ENCODE measurements at places on chromosomes 1 and 21. TPM values are rescaled to one million over a fixed set of nuclear protein-coding genes. Genes with fewer than 3 reads are reported as not detected.

GRCh38 chr1:165383067-165383466 is 26.6 kb upstream of the LMX1A start:
- DNase-seq: no peak

DNA sequence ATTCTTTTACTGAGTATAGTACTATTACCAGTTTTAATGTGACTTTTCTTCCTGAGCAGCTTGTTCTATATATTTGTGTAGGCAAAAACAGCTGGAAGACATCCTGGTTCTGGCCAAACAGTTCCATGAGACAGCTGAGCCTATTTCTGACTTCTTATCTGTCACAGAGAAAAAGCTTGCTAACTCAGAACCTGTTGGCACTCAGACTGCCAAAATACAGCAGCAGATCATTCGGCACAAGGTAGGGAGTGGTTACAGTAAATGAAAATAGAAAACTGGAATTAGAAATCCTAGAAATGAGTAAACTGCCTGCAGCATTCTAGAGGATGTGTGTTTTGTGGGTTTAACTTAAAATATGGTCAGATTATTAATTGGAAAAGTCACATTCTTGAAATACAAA is 64.1 kb upstream of the BMP8A start:
- DNase-seq: no peak

DNA sequence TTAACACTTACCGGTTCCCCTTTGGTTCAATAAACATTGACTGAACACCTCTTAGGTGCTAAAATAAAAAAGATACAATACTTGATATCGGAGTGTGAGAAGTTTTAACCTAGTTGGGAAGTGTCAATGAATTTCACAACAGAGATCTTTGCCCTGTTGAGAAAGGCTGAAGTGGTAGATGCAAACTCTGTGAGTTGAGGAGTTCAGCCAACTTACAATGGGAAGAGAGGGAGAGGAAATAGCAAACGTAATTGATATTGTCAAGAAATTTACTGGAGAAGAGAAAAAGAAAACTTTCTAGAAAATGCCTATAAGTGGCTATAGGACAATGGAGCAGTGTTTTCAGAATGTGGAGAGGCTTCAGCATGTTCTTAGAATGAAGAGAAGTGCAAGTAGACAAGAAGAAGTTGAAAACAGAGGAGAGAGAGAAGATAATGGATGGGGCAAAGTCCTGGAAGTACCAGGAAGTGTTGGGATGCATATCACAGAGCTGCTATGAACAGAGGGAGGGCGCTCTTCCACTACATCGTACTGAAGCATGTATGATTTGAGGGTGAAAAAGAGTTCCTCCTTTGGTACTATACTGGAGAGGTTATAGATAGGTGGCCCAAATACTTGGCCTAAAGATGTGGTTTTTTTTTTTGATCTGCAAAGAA is 48.9 kb downstream of the MEF2D start:
- no peak for DNase-seq

- no peak for DNase-seq
These were observed 32.9 kb downstream of the GPA33 start for GRCh38 chr1:167057241-167057688.

CFAP141 gene
- not detected for total RNA-seq

GRCh38 chr1:221576268-221576667 is 165.6 kb downstream of the DUSP10 start:
- no peak for DNase-seq

SLC30A2 gene
- total RNA-seq: not detected

DNA sequence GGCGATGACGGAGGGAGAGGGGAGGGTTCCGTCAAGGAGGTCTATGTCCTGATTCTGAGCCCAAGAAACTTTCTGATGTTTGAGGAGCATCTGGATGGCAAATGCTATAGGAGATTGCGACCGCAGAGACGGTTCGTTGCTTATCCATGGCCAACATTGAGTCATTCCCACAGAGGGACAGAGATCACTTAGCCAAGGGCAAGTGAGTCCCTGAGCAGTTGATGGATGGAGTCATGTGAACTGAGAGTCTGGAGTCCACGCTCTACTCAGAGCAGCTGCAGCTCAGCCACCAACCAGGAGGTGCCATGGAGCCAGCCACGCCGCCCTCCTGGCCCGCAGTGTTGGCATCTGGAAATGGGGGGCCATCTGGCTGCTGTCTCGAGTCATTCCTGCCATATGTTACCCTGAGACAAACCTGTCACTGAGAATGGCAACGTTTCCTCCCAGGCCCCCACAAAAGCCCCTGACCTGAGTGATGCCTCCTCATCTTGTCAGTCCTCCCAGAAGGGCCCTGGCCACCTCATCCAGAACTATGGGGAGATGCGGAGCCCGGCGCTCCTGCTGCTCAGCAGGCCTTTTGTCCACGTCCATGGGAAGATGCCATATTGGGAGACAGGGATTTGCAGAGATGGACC is 58.6 kb downstream of the ATP5PO start:
- no peak for DNase-seq

DNA sequence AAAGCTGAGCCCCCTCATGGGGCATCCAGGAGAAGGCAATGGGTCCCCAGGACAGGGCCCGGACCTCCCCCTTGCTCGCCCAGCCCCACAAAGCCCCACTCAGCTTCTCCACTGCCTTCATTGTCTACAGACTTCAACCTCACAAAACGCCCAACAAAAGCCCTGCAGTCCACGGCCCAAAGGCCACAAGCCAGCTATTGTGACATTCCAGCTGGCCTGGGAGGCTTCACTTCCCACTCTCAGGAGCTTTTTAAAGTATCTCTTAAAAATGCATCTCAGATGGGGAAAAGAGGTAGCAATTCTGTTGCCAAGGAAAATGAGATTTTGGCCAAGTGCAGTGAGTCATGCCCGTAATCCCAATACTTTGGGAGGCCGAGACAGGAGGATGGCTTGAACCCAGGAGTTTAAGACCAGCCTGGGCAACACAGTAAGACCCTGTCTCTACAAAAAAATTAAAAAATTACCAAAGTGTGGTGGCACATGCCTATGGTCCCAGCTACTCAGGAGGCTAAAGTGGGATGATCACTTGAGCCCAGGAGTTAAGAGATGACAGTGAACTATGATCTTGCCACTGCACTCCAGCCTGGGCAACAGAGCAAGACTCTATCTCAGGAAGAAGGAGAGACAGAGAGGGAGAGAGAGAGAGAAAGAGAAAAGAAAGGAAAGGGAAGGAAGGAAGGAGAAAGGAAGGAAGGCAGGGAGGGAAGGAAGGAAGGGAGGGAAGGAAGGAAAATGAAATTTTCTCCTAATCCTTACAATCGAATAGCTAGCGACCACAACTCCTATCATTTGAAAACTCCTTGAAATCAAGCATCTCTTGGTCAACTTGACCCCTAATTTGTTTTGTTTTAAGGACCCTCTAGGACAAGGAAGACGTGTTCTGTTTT is 31.4 kb upstream of the TARDBP start:
- DNase-seq: no peak

SPRR3 gene
- total RNA-seq: not detected

DNA sequence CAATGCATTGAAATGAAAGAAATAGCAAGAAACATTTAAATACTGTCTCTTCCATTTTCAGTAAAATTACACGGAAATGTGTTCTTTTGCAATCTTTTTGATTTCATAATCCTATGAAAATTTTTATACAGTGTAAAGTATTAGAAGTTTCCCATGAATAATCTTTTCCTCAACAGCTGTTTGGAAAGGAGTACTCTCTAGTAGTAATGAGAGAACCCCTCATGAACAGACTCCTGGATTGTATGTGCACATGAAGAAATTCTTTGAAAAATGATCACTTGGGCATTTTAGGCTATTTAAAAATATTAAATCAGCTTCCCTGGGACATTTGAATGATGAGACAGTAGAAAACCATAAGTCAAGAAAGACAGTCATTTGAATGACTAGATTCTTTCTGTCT is 64.4 kb downstream of the LHX9 start:
- DNase-seq: no peak

MIS18A gene
- 27.5 TPM for total RNA-seq

DNA sequence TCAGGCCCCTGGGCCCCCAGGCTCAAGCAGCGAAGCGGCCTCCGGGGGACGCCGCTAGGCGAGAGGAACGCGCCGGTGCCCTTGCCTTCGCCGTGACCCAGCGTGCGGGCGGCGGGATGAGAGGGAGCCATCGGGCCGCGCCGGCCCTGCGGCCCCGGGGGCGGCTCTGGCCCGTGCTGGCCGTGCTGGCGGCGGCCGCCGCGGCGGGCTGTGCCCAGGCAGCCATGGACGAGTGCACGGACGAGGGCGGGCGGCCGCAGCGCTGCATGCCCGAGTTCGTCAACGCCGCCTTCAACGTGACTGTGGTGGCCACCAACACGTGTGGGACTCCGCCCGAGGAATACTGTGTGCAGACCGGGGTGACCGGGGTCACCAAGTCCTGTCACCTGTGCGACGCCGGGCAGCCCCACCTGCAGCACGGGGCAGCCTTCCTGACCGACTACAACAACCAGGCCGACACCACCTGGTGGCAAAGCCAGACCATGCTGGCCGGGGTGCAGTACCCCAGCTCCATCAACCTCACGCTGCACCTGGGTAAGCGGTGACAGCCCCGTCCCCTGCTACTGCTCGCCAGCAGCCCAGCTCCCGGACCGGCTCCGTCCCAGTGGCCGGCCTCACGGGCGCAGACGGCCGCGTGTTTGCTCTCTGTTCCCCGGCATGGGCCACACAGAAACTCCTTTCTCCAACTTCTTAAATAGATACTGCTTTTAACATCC is 539 bp downstream of the LAMC1 start:
- peak; percentile 4 for DNase-seq

DNA sequence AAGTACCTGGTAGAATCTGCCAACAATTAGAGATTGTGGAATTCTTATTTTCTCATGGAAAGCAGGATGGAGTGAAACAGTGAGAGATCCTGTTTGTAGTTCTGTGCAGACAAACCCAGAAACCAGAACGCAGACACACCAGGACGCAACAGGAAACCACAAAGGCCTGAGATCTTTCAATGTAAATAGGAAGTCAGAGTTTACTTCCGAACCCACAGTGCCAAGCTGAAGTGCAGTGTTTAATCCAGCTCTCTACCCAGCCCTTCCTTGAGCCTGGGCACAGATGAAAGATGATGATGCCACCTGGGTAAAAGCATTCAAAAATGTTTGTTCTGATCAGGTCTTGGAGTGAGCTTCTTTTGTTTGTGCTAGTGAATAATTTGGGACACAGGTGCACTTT is 244.2 kb upstream of the HOOK1 start:
- peak; percentile 37 for DNase-seq

GRCh38 chr1:211643324-211644212 is 31.9 kb downstream of the NEK2 start:
- no peak for DNase-seq

GRCh38 chr1:4792565-4792964 is 138.2 kb downstream of the AJAP1 start:
- DNase-seq: no peak

DNA sequence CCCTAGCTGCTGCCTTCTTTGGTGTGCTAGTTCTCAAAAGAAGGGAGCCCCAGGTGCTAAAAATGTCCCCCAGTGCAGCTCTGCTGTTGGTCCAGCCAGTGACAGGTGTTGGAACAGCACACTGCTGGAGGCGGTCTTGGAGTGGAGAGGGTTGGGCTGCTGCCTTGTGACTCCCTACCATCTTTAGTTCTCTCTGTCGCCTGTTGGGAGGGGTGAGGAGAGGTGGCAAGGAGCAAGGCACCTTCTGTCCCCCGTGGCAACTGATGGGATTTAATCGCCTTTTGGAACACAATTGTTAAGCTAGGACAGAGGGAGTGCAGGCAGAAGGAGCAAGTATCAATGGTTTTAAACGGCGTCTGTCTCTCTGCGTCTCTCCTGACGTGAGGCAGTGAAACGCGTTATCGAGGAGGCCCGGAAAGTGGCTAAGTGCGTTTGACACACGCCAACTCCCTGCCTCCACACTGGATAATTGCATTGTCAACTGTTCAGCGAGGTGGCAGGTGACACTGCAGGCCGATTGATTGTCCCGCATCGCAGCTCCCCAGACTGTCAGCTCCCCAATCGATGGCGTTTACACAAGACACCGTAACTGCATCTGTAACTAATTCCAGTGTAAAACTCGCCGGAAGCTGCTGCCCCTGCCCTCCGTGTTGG is 34.0 kb downstream of the TMEM53 start:
- no peak for DNase-seq

DNA sequence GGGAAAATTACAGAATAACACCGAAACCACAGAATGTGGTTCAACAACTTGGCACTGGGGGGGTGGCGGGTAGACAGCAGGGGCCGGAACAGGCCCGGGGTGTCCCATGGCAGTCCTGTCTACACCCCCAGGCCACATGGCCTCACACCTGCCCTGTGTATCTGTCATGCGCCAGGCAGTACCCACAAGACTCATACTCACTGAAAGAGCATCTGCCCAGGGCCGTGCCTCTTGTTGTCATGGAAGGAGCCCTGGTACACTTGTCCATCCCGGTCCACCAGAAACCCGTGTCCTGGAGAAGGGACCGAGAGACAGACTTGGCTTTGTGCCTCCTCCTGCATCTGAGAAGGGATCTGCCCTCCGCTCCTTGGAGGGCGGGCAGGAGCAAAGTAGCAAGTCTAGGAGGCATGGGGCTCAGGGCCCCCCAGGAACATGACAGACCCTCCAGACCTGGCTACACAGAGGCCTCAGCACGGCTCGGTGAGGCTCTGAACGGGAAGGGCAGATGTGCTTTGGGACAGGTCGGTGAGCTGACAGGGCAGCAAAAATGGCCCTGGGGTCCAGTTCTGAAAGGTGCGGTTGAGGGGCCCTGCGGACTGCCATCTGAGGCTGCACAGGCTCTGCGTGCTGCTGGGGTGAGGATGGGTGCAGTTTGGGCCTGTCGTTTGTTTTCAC is 5.6 kb downstream of the MORN1 start:
- DNase-seq: no peak

DNA sequence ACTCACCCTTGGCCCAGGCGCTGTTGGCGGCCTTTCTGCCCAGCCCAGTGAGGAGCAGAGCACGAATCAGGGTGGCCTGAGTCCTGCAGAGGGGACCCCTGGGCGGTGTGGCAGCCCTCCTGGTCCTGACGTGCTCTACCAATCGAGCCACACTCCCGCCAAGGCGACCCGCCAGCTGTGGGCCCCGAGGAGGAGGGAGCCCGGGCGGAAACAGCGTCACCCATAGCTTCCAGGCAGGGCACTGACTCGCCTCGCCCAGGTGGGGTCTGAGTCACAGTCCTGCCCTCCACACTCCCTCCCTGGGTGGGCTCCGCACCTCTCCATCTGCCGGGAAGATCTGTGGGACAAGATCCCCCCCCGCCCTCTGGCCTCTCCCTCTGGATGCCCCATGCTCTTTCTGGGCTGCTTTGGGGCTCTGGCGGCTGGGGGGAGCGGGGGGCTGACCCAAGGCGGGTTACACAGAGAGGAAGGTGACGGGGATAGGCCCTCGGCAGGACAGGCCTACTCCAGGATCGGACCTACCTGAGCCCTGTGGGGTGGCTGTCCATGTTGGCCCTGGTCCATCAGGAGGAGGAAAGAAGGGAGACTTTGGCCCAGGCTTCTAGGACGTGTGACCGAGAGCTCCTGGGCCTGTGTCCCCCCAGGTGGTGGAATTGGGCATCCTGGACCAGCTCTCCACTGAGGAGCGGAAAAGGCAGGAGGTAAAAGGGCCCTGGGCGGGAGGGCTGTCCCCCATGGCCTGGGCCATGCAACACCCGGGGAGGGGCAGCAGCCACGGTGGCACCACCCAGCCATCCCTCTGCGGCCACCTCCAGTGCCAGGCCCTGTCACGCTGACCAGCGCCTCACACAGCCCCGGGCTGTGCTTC is 14.0 kb downstream of the ARHGEF16 start:
- DNase-seq: no peak

- no peak for DNase-seq
These were observed 199.1 kb downstream of the SLC45A1 start for GRCh38 chr1:8516793-8517556.

GRCh38 chr1:96558635-96559034 is 162.9 kb upstream of the PTBP2 start:
- DNase-seq: no peak
